ENCODE measurements at places on chromosomes 4 and X.

- DNase-seq, result no peak
Observed at GRCh38 chrX:31708116-31708515, 636.3 kb upstream of the FTHL17 start.

DNA sequence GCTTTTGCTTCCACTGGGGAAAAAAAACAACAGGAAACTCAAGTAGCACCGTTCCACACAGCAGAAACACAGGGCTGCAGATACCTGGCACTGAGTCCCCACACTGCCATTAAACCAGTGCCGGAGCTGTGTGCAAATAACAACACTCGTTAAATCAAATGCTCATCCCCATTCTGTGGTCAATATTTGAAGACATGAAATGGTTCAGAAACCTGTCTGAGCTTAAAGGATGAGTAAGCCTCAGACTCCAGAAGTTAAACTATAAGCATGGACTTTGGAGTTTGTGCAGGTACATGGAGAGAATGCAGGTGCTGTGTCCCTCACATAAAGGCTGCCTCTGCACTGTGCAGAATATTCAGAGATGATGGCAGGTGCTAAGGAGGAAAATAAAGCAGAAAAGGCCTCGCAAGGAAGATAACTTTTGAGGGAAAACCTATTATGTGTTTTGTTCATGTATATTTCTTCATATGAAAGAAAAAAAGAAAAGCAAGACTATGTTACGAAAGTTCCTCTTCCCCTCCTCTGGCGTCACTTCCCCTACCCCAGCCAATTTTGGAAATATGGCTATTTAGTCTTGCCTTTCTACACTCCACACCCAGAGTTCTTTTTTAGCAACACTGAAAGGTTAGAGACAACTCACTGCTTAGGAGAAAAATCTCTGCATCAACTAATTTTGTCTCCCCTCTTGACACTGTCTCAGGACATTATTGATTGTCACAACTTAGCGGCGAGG is 4.6 kb downstream of the MPP1 start:
- no peak for DNase-seq

GRCh38 chr4:88033309-88033708 is 25.9 kb downstream of the PKD2 start:
- DNase-seq, result no peak

DNA sequence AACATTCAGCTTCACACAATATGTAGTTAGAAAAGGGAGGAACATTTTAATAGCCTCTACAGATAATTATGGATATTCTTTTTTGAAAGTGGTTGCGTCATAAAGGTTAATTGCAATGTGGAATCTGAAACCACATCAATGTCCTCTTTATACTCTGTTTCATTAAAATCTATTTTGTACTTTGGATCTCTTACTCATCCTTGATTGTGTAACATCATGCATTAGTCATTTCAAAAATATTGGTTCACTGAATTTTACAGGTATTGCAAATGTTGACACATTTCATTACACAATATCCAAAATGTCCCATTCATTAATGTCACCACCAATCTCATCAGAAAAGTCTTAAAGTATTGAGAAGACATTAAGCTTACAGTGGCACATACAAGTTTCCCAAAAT is 62.7 kb upstream of the USP9X start:
- DNase-seq, result no peak

DNA sequence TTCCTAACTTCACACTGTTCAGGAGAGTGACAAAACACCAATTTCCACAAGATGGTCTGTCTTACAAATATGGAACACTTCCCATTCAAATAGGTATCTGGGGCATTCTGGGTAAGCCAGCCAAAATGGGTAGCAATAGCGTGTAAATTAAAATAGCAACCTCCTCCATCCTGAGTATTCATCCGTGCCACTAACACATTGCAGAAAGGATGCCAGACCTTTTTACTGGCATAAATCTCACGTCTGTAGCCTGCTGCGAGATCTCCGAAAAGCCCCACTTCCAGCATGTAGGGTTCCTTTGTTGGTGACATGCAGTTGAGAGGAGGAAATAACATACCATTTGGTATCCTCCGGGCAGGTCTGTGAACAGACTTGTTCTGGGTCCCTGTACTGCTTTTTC is 52.7 kb upstream of the RAI2 start:
- no peak for DNase-seq

DNA sequence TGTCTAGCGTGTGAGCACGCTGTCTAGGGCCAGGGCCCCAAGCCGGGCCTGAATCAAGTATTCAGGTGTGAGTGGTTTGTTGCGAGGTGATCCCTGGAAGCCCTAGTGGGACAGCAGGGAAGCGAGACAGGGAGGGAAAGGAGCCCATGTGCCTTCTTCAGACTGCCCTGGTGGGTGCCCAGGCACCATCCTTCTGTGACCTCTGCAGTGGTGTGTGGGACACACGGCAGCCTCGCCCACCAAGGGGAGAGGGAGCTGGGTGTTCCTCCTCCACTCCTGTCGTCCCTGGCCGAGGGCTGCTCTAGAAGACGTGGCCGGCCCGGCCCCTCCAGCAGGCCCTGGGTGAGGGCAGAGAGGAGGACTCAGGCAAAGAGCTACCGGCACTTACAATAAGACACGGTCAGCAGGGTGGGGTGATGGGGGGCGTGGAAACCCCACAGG is 47.4 kb downstream of the HTRA3 start:
- DNase-seq, result no peak

DNA sequence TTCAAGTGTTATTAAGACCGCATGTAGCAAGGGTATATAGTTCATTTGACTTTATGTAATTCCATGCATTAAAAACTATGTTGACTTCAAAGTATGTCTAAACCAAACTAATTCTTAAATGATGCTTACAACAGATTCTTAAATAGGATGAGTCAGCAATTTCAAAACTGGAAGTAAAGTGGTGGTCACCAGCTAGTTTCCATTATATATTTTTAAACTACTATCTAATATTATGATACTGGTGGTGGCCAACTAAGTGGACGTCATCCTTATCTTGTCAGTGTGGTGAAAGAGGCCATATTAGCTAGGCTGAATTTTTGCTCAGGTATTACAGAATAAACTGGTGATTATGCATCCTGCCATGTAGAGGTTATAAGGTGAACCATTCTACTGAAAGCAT is 1.2 kb downstream of the IL15 start:
- DNase-seq, result no peak

DNA sequence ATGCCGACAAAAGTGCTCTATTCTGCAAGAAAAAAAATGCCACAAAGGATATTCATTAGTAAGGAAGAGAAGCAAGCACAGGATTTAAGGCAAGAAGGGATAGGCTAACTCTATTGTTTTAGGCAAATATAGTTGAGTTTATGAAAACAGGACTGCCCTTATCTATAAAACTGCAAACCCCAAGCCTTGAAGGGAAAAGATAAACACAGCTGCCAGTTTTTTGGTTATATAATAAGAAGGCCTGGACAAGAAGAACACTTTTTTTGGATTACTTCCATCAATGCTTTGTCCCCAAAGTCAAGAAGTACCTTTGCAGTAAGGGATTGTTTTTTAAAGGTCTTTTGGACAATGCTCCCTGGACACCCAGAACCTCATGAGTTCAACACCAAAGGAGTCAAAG is 45.4 kb upstream of the WWC2 start:
- DNase-seq, result no peak

DNA sequence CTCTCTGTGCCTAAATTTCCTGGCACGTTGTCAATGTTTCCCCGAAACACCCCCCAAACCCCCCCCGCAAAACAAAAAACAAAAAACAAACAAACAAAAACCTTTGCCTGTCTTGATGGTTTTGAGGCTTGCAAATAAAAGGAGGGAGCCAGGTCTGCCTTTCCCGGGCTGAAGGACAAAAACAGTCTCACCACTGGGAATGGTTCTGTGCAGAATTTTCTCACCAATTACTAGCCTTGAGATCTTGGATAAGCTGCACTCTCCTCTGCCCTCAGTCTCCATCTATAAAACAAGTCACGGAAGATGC is 15.5 kb downstream of the NKX3-2 start:
- no peak for DNase-seq

DNA sequence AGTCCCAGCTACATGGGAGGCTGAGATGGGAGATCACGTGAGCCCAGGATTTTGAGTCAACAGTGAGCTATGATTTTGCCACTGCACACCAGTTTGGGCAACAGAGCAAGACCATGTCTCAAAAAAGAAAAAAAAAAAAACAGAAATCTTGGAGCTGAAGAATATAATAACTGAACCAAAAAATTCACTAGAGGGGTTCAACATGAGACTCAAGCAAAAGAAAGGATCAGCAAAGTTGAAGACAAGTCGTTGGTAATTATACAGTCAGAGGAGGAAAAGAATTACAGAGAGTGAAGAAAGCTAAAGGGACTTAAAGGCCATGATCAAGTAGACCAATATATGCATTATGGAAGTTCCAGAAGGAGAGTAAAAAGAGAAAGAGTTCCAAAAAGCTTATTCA is 26.9 kb downstream of the SHROOM4 start:
- no peak for DNase-seq

GRCh38 chrX:38166478-38167083 is 54.1 kb downstream of the SRPX start:
- no peak for DNase-seq

DNA sequence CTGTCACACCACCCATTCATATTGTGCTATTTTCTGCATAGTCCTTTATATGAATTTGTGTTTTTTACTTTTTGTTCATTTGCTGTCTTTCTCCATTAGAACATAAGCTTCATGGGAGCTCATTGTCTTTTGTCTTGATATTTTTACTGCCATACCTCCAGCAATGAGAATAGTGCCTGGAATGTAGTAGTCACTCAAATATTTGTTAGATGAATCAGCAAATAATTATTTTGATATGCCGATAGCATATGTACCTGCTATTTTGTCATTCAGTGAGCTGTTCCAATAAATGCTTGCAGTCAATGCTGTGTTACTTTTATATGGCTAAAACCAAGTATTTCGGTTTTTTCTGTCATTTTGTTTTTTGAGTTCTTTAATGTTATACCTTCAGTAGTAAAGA is 43.5 kb upstream of the SLC25A31 start:
- no peak for DNase-seq

DNA sequence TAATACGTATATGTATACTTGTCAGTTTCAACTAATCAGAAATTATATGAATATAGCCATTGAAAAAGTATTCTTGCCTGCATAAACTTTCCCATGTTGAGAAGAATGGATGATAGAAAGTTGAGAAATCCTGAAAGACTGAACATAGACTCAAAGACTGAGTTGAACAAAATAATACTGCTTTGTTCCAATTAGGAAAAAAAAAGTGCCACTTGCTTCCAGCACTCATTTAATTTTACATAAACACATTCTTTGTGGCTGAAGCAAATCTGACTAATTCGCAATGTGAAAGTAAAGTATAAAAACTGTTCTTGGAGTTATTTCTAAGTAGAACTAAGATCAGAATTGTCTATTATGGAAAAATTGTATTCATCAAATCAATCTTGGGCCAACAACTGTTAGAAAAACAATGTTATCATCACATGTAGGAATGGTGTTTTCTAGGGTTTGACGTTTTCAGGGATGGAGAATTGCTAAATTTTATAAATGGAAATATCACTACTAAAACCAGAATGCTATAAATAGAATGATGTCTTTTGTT is 2334.6 kb downstream of the PCDH7 start:
- DNase-seq, result no peak

DNA sequence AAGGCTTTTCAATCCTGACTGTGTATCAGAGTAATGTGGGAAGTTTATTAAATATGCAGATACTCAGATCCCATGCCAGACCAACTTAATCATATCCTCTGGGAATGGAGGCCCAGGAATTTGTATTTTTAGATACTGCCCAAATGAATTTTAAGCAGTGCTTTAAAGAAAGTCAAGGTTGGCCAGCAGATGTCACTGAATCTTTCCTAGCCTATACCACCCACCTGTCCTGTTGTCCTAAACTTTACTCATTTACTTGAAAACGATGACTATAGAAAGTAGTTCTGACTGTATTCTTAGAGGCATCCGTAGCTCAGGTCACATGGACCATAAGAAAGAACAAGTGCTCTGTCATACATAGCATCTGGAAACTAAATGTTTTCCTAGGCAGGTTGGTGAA is 79.9 kb downstream of the AMOT start:
- DNase-seq, result no peak

DNA sequence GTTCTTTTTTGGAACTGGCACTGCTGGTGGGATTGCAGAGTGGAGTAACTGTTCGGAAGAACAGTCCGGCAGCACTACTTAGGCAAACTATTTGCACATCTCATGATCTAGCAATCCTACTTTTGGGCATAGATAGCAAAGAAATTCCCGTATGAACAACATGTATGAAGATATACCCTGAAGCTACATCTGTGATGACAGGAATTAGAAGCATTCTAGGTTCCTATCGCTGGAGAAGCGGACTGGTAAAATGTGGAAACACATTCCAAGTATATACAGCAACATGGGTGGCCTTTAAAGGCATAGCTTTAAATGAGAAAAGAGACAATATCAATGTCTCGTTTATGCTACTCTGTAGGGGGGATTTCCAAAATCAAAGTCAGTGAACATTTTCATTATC is 3.1 kb downstream of the DCAF16 start:
- DNase-seq, result no peak

- no peak for DNase-seq
Observed at GRCh38 chr4:2368746-2369437, 49.6 kb downstream of the ZFYVE28 start.

- DNase-seq, result no peak
Observed at GRCh38 chrX:63428348-63428747, 77.2 kb upstream of the SPIN4 start.

- DNase-seq, result no peak
Observed at GRCh38 chr4:52376132-52376704, 282.9 kb downstream of the USP46 start.

DNA sequence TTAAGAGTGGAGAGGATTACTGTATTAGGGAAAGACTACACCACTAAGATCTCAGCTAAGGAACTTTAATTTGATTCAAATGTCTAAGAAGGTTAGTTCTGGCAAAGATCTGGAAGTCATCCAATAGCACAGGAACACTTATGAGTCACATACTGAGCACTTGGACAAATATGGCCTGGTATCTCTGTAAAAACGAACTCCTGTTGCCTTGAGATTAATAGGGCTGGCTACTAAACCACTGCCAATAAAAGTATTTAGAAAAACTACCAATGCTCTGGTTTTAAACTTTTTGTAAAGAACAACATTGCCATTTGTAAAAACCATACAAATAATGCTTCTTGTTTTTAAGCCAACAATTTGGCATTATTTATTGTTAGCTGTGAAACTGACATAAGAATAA is 70.5 kb downstream of the SEC24D start:
- no peak for DNase-seq

DNA sequence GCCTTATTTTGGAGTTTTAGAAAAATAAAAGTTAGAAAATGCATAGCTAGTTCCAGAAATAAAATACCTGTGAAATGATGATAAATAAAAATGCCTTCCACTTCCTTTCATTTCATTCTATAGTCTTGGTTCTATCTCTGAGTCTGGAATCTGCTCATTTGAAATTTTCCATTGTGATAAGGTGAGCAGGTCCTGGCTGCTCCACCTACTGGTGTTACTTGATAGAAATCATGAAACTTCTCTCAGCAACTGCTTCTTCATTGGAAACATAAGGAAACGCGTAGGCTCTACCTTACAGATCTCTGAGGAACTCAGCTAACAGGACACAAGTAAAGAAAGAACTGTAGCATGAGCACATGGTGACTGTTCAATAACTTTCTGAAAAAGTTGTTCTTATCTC is 141.8 kb downstream of the DCHS2 start:
- no peak for DNase-seq

- DNase-seq, result no peak
Observed at GRCh38 chr4:16857425-16857824, 41.0 kb downstream of the LDB2 start.
